ENCODE measurements at places on chromosomes 3 and 15.

GRCh38 chr15:77418966-77419835, 703 bp downstream of the PEAK1 start:
- peak; percentile 65 for DNase-seq

DNA sequence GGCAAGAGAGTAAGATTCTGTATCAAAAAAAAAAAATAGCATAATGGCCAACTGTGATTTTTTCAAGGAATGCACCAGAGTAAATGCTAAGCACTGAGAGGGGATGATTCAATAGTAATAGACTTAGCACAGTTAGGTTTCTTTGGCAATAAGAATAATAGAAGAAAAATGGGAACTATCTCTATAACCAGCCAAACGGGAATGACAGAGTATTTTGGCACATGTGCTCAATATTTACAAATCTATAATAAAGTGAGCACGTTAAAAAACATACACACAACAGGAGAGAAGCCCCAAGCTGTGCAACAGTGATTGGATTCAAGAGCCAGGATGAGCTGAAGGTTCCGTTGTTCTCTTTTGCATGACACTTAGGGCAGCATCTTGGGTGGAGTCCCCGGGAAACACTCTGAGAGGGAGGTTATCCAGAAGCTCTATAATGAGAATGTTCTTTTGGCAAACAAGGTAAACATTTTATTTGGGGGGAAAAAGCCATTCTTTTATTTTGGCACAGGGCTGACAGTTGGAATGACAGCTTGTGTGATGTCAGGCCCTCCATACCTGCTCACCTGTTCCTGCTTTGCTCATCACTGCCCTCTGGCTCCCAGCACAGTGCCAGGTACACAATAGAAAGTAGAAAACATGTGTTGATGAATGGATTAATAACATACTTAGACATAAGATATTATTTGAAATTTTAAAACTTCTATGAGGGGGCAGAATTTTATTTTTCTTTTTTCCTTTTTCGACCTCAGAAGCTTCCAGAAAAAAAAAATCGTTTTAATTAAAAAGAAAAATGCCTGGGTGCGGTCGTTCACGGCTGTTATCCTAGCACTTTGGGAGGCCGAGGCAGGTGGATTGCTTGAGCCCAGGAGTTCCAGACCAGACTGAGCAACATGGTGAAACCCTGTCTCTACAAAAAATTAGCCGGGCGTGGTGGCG, 44.0 kb upstream of the MUC4 start:
- no peak for DNase-seq

GRCh38 chr3:149808209-149808829, 4.7 kb upstream of the RNF13 start:
- peak; percentile 67 for DNase-seq

DNA sequence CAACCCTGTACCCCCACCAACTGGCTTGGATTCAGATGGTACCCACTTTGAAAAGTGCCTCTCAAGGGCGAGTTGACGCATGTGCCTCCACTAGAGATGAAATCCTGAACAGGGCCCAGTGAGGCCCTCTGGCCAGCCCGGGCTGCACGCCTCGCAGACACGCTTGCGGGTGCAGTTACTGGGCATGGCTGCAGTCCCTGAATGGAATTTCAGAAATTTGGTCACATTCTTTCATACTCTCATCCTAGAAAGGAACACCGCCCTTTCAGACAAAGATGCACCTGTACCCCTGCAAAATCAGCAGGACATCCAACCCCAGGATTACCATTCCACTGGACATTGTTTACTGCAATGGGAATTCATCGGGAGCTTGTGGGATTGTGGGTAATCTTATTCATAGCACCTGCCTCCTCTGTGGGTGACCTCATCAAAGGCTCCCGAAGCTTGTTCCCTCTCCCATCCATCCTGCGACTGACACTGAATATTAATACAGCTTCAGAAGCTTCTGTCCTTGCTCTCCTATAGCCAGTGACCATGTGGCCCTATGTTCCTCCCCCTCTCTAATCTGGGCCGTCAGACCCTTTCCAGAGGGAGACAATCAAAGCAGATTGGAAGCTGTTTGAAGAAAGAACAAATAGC, 42.5 kb upstream of the TPM1 start:
- DNase-seq, result no peak

DNA sequence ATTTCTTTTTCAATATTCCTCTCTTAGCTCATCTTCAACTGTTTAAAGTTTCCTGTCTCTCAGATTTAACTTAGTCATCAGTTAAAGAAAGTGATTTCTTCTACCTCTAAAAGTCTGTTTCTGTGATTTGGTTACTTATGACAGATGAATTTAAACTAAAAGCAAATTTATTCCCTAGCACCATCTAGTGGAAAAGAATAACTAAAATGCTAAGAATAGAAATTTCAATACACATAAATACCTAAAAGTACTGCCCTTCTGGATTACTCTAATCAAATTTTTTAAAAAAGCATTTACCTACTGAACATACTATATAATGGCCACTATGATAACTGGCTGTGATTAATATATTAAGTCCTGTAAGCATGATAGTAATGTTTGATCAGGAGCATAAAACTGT, 14.0 kb upstream of the ZCWPW2 start:
- no peak for DNase-seq

GRCh38 chr3:2711081-2711480, 399.1 kb downstream of the IL5RA start:
- DNase-seq, result no peak

DNA sequence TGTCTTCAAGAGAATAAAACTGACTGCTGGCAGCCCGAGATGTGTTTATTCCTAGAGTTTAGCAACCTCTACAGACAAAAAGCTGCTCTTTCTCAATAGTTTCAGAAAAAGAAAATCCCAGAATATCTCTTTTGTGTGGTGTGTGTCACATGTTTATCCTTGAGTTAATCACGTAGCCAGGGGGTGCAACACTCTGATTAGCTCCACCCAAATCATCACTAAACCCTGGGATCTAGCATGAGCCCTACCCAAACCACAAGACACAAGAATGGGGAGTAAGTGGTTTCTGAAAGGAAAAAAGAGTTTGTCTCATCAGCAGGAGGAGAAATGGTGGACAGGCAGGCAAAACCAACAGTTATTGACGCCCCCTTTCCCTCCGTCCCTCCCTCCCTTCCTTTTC, 78.5 kb upstream of the AGBL1 start:
- DNase-seq, result no peak

Data from germinal center (tissue), 1 donor.